Neural progenitor cell (in vitro differentiated cells): ENCODE measurements at places on chromosomes 6 and 20. TPM values are rescaled to one million over a fixed set of nuclear protein-coding genes. Genes with fewer than 3 reads are reported as not detected.

DNA sequence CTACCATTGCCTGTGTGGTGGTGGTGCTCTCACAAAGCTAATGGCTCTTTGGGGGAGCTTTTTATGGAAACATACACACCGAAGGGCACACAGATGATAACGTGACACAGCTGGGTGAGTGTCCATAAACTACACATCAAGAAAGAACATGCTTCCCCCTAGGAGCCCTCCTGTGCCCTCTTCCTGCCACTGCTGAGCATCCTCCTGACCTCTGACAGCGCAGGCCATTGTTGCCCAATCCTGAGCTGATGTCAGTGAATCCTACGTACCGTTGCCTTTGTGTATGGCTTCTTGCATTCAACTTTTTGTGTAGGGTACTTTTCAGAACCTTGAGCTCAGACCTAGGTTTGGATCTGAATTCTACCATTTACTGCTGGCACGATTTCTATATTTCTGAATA, 65.8 kb upstream of the SLC22A1 start:
- DNase-seq = no peak

The GLP1R gene
- 0.82 and 1.3 TPM in 2 replicates for total RNA-seq

DNA sequence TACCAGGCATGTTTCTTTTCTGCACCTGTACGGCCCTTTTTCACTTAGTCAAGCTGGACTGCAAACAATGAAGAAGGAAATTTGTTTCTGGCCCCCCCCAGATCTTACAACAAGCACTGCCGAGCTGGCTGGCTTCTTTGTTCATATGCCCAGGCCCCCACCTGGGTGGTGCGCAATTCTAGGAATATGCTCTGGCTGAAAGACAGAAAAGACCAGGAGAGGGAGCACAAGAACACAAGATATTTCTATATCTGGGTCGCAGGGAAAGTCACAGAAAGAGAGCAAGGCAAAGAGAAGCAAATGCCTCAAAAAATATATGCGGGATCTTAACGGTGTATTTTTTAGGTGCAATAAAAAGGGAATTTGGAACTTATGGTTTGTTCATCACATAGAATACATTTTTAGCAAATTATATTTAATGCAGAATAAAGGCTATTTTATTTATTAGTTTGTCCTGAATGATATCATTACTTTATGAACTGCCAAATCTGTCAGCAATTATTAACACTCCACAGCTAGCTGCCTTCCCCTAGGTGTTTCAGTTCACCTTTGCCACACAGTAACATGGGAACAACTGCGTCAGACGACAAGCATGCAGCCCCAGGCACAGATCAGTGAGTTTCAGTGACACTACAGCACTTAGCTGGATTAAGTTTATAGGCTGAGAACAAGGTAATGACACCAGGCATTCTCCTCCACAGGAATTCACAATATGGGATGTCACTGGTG, 76.5 kb downstream of the GJA10 start:
- DNase-seq = peak; percentile 76

DNA sequence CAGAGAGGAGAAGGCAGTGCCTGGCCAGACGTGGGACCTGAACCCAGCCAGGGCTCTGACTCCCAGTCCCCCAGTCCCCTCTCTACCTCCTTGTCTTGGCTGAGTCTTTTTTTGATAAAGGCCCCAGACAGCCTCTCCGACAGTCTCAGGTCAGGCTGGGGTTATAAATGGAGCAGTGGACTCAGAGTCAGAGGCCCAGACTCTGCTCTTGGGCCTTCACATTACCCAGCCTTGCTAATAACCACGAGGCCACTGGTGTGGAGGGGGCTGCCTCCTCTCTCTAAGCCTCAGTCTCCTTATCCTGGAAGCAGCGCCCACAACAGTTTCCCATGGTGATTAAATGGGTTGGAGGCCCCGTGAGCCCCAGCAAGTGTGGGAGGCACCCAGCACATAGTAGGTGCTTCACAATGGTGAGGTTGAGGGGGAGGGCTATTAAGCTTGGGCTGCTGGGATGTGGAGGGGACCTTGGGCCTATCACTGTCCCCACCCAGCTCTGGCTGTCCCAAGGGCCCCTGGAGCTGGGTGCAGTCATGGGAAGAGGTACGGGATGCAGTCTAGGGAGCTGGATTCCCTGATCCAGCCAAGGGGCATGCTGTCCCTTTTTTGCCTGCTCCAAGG, 35.7 kb downstream of the TGM2 start:
- DNase-seq = no peak

GRCh38 chr6:12537389-12537788, 179.2 kb upstream of the PHACTR1 start:
- DNase-seq = no peak

GRCh38 chr6:79377888-79378348, 143.4 kb upstream of the HMGN3 start:
- no peak for DNase-seq

DNA sequence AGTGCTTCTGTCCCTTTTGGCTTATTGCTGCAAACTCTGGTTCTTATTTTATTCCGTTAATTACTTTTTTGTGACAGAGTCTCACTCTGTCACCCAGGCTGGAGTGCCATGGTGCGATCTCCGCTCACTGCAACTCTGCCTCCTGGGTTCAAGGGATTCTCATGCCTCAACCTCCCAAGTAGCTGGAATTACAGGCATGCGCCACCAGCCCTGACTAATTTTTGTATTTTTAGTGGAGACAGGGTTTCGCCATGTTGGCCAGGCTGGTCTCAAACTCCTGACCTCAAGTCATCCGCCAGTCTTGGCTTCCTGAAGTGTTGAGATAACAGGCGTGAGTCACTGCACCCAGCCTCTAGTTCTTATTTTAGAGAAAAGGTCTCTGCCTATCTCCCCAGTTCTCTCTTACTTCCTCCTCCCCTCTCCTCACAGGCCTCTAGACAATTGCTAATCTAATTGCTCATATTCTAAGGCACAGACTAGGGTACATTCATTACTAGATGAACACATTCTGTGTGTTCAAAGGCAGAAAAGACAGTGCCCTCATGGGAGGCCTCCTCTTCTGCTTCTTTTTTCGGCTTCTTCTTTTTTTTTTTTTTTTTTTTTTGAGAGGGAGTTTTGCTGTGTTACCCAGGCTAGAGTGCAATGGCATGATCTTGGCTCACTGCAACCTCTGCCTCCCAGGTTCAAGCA, 27.0 kb downstream of the EDEM2 start:
- no peak for DNase-seq
